ENCODE measurements at places on chromosomes 12 and 14.

GRCh38 chr12:112327209-112327938 is 54.9 kb downstream of the HECTD4 start:
- no peak for DNase-seq

DNA sequence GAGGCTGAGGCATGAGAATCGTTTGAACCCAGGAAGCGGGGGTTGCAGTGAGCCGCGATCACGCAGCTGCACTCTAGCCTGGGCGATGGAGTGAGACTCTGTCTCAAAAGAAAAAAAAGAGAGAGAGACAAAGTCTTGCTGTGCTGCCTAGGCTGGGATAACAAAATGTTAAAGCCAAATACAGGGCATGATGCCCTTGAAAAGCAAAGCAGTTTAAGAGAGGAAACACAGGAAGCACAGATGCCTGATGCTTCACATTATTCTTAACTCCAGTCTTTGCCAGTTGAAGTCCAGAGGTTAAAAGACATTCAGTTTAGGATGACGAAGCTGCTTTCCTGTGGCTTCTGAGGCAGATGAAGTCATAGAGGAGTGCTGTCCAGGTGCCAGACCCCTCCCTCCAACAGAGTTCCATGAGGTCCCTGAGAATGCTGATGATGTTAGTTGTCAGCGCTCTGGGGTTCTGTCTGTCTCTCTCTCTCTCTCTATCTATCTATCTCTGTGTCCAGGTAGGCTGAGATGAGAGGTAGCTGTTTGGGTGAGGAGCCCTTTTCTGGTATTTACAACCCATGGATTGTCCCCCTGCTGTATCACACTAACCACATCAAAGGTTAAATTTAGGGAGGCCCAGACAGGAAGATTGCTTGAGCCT is 4.9 kb upstream of the MRPL52 start:
- no peak for DNase-seq

DNA sequence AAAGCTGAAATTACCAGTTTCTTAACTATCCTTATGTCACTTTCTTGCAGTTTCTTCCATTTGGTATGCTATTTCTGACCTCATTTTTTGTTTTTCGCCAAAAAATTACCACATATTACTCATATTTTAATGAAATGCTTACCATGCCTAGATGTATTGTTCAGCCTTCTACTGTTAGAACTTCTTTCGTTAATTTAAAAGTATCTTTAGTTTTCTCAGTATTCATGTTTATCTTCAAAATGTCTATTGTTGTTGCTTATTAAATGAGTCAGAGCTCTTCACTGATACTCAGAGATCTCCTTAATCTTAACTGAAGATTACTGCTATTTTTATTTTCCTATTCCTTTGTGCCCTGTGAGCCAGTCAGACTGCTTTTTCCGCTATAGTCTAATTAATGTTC is 20.5 kb downstream of the RAP1B start:
- no peak for DNase-seq

DNA sequence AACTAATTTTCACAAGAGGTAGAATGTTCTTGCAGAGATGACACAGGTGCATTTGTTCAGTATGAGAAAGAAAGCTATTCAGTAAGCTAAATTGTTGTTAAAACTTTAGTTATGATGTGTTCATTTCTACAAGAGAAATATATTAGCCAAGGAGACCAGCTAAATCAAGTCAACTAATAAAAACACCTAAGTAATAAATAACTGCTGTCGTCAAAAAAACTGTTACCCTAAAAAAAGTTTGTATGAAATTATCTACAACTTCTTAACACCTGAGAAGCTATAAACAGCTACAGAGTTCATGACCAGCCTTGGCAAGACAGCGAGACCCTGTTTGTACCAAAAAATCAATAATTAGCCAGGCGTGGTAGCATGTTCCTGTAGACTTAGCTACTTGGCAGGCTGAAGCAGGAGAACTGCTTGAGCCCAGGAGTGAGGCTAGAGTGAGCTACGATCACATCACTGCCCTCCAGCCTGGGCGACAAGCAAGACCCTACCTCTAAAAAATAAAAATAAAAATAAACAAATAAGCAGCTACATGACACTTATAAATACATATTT is 67.6 kb upstream of the AP4S1 start:
- no peak for DNase-seq

DNA sequence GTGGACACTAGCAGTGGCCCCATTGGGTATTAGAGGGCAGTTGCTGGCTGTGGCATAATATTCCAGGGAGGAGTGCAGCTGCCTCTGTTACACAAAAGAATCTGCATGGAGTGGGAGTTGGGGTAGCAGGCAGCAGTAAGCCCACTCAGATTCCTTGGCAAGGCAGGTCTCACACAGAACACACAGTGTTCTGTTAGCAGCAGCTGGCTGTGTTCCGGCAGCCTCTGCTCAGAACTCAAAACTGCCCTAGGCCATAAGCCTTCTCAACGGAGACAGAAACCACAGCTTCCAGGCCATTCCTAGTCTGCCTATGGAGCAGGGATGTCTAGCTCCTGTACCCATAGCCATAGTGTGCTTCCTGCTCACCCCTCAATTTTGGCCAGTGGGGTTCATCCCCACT is 1085.4 kb downstream of the SLC6A15 start:
- DNase-seq: no peak

DNA sequence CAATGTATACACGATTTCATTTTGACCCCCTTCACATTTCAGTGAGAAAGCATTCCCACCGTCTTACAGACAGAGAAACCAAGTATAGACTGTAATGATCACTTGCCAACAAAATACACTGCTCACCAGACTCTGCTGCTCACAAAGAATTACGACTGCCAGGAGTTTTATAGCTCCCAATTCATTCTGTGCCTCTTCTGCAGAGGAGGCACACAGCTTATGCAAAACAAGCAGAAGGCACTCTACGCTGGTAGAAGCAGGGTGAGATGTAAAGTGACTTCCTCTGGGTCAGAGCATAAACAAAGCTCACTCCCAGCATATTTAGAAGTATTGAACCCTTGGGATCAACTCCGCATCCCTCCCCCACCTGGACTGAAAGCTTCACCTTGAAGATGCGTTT is 14.6 kb downstream of the SPTB start:
- DNase-seq: no peak

DNA sequence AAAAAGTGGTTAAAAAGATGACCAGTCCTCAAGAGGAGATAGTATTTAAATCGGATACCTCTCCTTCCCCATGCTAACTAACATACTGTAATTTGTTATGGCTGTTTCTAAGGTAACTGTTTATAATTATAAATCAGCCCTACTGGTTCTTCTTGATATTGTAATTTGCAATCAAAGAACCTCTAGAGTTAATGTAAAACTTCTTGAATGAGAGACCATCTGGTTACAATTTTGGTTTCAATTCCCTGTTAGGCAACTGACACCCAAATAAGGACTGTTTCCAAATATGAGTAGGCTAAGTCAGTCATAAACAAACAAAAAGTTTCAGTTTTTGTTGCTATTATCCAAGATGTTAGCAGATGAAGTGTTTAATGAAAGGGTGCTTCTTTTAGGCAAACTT is 120.2 kb upstream of the DNM1L start:
- no peak for DNase-seq

GRCh38 chr12:67693894-67694293 is 45.3 kb downstream of the DYRK2 start:
- DNase-seq: no peak

DNA sequence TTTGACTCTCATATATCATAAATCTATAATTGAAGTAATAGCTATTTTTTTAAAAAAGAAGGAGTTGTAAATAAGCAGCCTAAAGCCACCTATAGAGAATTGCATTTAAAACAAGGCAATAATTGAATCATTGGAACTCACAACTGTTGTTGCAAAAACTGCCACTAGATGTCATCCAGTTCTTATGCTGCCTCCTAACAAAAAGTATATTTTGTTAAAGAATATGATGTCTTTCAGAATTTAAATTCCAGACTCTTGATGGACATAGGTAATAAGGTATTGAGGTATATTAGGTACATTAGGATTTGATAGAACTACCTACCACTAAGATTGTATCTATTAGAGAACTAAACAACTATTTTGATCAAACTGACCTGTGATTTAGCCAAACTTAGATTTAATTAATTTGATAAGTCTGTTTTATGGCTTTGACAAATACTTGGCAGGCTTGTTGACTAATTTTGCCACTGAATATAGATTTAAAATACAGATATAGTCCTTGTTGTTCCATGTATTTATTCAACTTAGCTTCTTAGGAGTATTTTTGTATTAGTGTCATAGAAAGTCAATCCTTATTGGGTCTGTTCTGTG is 401.4 kb downstream of the RPL10L start:
- peak; percentile 8 for DNase-seq

GRCh38 chr14:103104654-103105452 is 10.3 kb downstream of the EXOC3L4 start:
- DNase-seq: no peak

- no peak for DNase-seq
Observed at GRCh38 chr14:55665067-55665675, 85.2 kb downstream of the KTN1 start.
